ENCODE measurements at places on chromosomes 16 and 17.
A peak's percentile ranks its signal among the peaks of the same experiment; 100 is the strongest.

DNA sequence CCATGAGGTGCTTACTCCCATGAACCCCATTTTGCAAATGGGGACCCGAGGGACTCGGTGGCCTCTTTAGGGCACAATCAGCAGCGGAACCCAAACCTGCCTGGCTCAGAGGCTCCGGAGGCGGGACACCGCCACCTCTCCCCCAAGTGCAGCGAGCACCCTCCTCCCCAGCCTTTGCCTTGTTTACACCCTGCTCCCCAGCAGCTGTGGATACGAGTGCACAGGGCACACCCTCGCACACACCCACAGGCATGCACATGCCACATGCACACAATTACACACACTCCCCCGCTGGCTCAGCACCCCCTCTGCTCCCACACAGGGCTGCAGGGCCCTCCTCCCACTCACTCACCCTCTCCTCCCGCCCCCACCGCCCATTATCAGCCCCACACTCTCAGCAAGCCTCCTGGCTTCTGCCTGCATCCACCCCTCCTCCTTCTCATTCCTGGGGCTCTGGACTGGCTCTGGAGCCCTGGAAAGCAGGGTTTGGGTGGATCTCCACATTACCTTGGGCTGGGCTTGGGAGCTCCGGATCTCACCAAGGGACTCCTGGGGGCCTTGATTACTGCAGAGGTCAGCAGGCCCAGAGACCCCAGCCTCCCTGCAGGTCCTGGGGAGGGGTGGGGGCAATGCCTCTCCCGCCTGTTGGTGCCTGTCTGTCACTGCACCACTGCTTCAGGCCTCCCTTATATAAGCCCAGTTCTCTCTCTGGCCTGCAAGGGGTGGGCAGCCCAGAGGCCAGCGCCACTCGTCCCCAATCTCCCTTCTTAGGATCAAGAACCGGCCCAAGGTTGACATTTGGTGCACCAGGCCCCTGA lies 6.4 kb downstream of the PDK2 start:
- no peak for DNase-seq

GRCh38 chr17:31527606-31528005 lies 136.1 kb downstream of the RAB11FIP4 start:
- no peak for DNase-seq

GRCh38 chr16:10770907-10771306 lies 27.3 kb downstream of the NUBP1 start:
- no peak for DNase-seq

- no peak for DNase-seq
Measured at GRCh38 chr17:77391668-77392375, 251.1 kb downstream of the SEC14L1 start.

GRCh38 chr16:52832771-52833170 lies 219.9 kb downstream of the CHD9NB start:
- no peak for DNase-seq

- no peak for DNase-seq
Measured at GRCh38 chr16:4613636-4614570, 785 bp downstream of the UBALD1 start.

DNA sequence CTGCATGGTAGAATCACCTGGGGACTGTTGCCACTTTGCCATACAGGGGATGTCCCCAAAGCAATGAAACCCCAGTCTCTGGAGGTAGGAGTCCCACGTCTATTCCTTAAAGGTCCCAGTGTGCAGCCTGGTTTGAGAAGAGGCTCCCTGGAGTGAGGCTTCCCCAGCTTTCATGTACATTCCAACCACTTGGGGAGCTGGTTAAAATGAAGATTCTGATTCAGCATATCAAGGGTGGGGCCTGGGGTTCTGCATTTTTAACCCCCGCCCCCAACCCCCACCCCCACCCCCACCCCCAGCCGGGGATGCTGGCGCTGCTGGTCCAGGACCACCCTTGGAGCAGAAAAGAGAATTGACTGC lies 241.2 kb downstream of the FOXL1 start:
- DNase-seq, result no peak

DNA sequence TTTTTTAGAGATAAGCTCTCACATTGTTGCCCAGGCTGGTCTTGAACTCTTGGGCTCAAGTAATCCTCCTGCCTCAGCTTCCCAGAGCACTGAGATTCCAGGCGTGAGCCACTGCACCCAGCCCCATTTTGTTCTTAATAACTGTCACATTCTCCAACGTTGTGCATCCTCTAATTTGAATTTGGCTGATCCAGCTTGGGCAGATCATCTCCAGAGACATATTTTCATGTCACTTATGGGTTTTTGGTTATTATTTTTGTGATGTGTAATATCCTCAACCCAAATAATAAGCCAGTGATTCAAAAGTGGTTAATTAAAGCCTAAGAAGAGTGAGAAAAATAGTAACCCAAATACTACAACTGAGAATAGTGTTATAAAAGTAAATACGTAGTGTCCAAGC lies 16.2 kb upstream of the COL1A1 start:
- no peak for DNase-seq

DNA sequence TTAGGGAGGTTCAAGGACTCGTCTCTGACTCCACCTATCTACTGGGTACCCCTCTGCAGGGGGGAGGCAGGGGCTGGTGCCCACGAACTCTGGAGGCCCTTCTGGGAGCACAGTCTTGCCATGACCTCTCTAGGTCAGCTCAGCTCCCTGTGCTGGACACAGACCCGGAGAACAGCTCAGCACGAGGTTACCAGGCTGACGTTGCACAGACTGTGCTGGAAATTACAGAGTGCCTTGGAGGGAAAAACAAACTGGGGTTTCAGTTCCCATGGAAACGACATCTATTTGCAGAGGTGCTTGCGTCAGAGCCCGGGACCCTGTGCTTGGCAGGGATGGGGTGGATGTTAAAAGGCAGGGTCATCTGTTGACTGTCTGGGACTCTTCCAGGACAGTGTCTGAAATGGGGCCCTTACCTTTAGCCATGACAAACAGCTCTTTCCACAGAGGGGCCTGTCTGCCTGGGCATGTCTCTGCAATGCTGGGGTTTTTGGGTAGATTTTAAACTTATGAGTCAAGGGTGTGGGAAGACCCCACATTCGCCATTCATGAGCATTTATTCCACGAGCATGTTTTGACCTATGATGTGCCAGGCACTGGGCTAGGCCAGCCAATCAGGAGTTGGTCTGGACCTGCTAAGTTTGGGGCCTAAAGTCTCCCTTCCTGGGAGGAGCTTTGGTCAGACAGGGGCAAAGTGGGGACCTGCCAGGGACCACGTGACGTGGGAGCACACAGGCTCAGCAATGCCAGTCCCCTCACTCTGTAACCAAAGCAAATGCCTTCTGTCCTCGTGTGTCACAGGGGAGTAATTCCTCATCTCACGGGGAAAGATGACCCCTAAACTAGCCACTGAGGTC lies 22.5 kb downstream of the CCR7 start:
- DNase-seq, result no peak

GRCh38 chr16:84970447-84971127 lies 40.7 kb downstream of the ZDHHC7 start:
- peak; percentile 73 for DNase-seq
